Fibroblast of lung (primary cell): ENCODE measurements at places on chromosomes 3 and 15. TPM values are rescaled to one million over a fixed set of nuclear protein-coding genes. Genes with fewer than 3 reads are reported as not detected.

DNA sequence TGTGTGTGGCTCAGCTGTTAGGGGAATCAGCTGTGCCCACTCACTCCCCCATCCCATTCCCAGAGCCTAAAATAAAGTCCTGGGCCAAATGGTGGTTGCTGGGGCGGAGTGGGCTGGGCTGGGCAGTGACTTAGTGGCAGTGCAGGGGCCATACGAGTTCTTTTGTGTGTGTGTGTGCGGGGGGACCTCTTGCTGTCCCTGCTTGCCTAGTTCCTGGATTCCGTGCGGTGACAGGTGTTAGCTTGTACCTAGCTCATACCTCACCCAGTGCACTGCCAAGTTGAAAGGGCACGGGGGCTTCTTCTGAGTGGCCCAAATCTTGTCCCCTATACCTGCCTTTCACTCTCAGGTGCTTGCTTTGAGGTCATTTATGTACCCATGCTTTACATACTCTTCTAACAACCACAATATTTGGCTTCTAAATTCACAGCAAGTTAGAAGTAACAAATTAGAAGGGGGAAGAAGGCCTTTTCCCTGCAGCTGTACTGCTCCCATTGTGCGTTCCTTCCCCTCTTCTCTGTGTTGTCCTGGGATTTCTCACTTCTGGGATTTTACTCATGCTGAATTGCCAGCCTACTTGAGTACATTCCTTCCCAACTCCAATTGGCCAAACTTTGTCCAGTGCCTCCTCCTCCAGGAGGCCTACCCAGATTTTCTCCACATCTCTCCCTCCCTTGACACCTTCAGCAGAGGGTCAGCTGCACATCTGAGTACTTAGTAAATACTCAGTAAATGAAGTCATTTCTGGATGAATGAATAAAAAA, 66.3 kb upstream of the POLG start:
- DNase-seq: no peak

GRCh38 chr3:124043023-124043422, 51.1 kb upstream of the ROPN1 start:
- DNase-seq: no peak

DNA sequence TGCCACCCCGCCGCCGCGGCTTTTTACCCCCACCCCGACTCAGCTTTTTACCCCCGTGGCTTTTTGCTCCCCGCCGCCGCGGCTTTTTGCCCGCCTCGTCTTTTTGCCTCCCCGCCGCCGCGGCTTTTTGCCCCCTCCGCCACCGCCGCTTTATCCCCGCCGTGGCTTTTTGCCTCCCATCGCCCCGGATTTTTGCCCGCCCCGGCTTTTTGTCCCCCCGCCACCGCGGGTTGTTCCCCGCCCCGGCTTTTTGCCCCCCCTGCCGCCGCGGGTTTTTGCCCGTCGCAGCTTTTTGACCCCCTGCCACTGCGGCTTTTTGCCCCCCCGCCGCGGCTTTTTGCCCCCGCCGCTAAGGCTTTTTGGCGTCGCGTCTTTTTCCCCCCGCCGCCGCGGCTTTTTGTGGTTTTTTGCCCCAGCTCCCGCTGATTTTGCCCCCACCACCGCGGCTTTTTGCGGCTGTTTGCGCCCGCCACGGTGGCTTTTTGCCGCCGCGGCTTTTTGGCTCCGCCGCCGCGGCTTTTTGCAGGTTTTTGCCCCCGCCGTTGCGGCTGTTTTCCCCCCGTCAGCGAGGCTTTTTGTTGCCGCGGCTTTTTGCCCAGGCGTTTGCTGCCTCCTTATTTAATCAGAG, 597.2 kb downstream of the GOLGA6L6 start:
- DNase-seq: no peak

DNA sequence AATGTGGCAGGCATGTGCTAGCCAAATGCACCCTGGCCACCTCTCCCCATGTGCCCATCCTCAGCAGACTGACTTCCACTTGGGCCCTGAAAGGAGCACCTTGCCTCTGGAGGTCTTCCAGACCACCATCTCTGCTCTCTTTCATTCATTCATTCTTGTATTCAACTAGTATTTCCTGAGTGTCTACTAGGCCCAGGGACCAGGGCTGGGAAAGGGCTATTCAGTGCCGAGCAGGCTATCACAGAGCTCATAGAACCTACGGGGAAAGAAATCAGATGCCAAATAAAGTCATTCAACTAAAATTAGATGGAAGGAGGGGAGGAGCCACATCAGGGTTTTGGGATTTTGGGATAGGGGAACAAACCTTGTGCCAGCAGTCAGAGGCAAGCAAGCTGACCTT, 18.9 kb downstream of the PRR23A start:
- DNase-seq: no peak

The TM4SF4 gene
- total RNA-seq: 0.26 and 1.7 TPM in 2 replicates
